Uterus (tissue), 4 donors: ENCODE measurements at places on chromosomes 6 and 20. TPM values are rescaled to one million over a fixed set of nuclear protein-coding genes. Genes with fewer than 3 reads are reported as not detected.
A peak's percentile ranks its signal among the peaks of the same experiment; 100 is the strongest.

GRCh38 chr20:57450419-57450818 lies 59.2 kb downstream of the RBM38 start:
- peak; percentile 38 for DNase-seq
- H3K4me3 ChIP-seq: no peak overlapping the region
- H3K27me3 ChIP-seq: no peaks in the 10 kb centered on the region
- no peak overlapping the region for H3K27ac ChIP-seq

DNA sequence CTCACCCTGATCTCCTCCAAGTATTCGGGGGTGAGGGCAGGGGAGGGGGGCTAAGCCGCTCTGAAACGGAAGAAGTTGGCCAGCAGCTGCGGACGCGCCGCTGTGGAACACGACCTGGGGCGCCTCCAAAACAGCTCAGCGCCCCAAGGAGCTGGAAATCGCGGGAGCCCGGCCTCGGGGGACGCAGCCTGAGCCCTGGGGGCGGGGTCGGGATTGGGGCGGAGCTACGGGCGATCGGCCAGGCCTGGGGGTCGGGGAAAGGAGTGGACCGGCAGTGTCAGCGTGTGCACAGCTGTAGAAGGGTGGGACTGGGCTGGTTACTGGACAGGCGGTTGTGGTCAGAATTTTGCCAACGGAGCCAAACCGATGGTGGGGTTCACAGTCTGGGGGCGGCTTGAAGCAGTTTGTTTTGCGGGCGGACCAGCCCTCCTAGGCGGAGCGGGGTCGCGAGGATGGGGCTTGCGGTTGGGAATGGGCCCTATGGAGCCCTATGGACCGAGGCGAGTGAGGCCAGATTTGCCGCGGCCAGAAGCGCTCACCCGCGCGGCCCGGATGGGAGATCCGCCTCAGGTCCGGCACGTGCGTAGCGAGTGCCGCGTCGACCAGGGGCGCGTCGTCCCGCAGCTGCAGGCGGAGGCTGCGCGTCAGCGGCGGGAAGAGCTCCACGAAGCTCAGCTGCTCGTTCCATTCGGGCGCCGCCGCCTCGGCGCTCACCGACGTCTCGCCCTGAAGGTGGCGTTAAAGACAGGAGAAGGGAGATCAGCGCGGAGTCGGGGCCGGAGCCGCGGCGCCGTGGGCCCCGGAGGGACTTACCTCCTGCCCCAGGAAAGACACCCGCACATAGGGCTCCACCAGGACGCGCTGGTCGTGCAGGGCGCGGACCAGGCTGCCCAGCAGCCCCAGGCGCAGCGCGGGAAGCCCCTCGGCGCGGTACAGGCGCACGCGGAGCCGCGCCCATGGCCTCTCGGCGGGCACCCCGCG lies 14.3 kb upstream of the SPAG4 start:
- DNase-seq: peak; percentile 71
- H3K4me1 ChIP-seq: no peaks in the 10 kb centered on the region
- H3K27me3 ChIP-seq: peaks cover 5% of the 10 kb centered on the region
- no peaks in the 10 kb centered on the region for H3K36me3 ChIP-seq

GRCh38 chr20:37564388-37565133 lies 36.9 kb upstream of the BLCAP start:
- H3K27me3 ChIP-seq: no peaks in the 10 kb centered on the region
- no peaks in the 10 kb centered on the region for H3K4me1 ChIP-seq
- H3K27ac ChIP-seq: no peak overlapping the region
- no peak for DNase-seq

DNA sequence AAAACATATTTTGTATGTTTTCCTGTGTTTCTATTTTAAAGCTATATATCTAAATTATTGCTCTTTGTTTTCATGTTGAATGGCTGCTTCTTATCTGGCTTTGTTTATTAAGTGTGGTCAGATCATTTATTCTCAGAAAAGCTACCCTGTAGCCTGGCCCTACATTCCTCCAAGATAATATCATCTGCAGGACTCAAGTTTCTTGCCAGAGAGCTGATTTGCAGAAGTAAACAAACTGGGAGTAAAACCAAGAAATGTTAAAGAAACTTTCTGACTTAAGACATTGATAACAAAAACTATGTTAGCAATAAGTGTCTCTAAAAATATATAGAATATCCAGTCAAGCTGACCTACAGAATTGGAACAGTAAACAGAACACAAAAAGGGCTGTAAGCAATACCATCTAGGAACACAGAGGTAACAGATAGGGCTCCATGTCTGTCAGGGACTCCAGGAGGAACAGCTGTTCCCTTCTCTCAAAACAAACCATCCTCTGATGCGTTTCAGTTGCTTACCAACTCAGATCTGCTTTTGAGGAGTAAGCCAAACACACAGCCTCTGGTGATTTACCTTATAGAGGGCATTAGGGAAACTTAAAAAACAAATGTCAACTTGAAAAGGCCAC lies 17.5 kb upstream of the CEP85L start:
- H3K36me3 ChIP-seq: no peaks in the 10 kb centered on the region
- no peak for DNase-seq
- H3K4me3 ChIP-seq: no peak overlapping the region
- H3K27ac ChIP-seq: peak overlapping the region; percentile 52
- no peaks in the 10 kb centered on the region for H3K27me3 ChIP-seq

- no peak for DNase-seq
- no peaks in the 10 kb centered on the region for H3K36me3 ChIP-seq
- no peaks in the 10 kb centered on the region for H3K4me1 ChIP-seq
Observed at GRCh38 chr6:133764008-133764753, 124.7 kb upstream of the TCF21 start.

GRCh38 chr20:58457083-58457695 lies 58.0 kb downstream of the APCDD1L start:
- no peaks in the 10 kb centered on the region for H3K27me3 ChIP-seq
- no peak overlapping the region for H3K27ac ChIP-seq
- H3K4me3 ChIP-seq: no peak overlapping the region

GRCh38 chr6:44606504-44606903 lies 219.0 kb downstream of the CDC5L start:
- no peak overlapping the region for H3K27ac ChIP-seq
- H3K4me3 ChIP-seq: no peak overlapping the region
- no peaks in the 10 kb centered on the region for H3K4me1 ChIP-seq
- DNase-seq: no peak
- no peaks in the 10 kb centered on the region for H3K27me3 ChIP-seq
- no peaks in the 10 kb centered on the region for H3K36me3 ChIP-seq

- H3K4me3 ChIP-seq: no peak overlapping the region
- H3K36me3 ChIP-seq: no peaks in the 10 kb centered on the region
- DNase-seq: no peak
- no peaks in the 10 kb centered on the region for H3K4me1 ChIP-seq
- no peak overlapping the region for H3K27ac ChIP-seq
Observed at GRCh38 chr6:48765352-48765961, 654.5 kb upstream of the PTCHD4 start.

GRCh38 chr6:49743429-49743828 lies 759 bp downstream of the CRISP3 start:
- no peak overlapping the region for H3K27ac ChIP-seq
- H3K4me3 ChIP-seq: no peak overlapping the region
- no peaks in the 10 kb centered on the region for H3K4me1 ChIP-seq
- DNase-seq: no peak

GRCh38 chr6:55943329-55943728 lies 67.9 kb upstream of the BMP5 start:
- H3K27ac ChIP-seq: no peak overlapping the region
- no peaks in the 10 kb centered on the region for H3K4me1 ChIP-seq
- no peaks in the 10 kb centered on the region for H3K27me3 ChIP-seq

DNA sequence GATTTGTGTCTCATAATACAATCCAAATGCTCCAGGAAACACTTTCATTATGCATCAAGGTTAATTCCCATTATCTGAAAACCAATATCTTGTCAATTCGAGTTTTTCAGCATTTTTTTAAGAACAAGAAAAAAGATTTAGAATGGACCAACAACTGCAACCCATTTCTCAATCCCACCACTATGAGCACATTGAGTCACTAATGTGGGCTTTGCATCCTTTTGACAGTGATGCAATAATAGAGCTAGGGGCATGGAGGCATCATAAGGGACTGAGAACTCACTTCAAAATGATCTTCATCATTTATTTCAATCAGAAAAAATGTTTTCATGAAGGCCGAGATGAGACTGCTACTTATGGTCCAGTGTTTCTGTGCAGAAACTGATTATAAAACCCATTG lies 74.8 kb upstream of the DEFB112 start:
- no peak overlapping the region for H3K27ac ChIP-seq
- H3K4me3 ChIP-seq: no peak overlapping the region
- H3K36me3 ChIP-seq: no peaks in the 10 kb centered on the region
- no peaks in the 10 kb centered on the region for H3K4me1 ChIP-seq
- DNase-seq: no peak

DNA sequence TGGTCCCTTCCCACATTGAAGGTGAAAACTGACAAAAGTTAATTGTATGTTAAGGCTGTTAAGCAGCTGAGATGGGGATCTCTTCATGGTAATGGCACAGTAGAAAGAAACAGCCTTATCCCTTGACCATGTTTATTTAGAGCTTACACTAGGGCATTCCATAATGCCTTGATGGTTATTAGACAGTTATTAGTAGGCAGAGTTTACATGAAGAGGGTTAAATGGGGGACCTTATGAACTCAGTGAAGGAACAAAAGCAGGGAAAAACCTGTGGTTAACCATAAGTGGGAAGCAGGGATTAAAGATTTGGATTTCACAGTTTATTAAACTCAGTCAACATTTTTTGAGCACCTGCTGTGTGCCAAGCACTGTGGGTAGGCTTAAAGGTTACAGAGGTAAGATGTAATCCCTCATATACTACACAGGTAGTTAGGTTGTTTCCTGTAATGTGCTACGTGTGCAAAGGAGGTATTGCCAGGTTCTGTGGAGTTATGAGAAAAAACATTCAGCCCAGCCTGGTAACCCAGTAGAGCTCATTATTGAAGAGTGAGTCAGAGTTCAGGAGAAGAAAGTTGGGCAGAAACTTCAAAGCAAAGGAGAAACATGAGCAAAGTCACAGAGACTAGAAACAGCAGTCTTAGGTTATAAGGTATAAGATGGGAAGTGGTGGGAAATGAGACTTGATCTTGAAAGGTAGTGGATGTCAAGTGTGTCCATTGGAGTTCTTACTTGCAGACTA lies 32.3 kb upstream of the GNRH2 start:
- no peak overlapping the region for H3K4me3 ChIP-seq
- H3K27me3 ChIP-seq: no peaks in the 10 kb centered on the region
- H3K27ac ChIP-seq: no peak overlapping the region
- no peak for DNase-seq

DNA sequence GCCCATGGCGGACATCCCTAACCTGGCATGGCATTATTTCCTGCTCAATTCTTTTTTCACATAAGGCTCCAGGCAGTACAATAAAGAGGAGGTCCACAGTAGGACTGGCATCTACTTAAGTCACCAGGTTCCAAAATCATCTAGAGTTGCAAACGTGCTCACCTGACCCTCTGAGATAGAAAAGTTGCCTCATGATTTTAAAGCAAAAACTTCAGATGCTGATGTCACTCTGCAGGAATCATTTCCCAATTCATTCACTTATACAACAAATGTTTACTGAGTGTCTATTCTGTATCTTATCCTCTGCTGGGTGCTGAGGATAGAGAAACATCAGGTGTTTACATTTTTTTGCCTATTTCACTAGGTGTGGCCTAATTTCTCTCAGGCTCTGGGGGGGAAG lies 2.2 kb downstream of the ADGRF4 start:
- no peaks in the 10 kb centered on the region for H3K4me1 ChIP-seq
- DNase-seq: no peak
- no peaks in the 10 kb centered on the region for H3K36me3 ChIP-seq
- H3K4me3 ChIP-seq: no peak overlapping the region
- H3K27me3 ChIP-seq: no peaks in the 10 kb centered on the region
- H3K27ac ChIP-seq: no peak overlapping the region

DNA sequence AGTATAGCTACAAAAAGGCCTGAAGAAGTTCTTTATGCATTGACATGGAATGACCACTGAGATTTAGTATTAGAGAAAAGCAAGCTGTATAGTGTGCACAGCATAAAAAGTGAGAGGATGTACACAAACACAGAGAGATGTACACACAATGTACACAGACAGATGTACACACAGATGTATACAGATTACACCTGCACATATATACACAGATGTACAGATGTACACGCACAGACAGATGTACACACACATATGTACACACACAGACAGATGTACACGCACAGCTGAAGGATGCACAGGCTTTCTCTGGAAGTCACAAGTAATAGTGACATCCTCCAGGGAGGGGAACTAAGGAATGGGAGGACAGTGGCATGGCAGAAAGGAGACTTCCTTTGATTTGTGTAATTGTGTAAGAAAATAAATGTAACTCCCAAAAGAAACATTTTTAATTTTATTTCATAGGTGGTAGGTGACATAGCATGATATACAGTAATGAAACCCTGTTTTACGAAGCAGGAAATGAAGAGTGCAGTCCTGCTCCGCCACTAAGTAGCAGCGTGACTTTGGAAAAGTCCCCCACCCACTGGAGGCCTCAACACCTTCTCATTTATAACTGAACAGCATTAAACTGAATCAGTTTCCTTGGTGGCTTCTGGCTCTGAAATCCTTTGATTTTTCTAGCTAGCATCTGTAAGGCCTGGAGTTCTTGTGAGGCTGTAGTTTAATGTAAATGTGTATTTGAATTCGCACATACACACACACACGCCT lies 14.1 kb downstream of the NFATC2 start:
- no peak for DNase-seq
- no peaks in the 10 kb centered on the region for H3K4me1 ChIP-seq

GRCh38 chr6:147231589-147231988 lies 27.4 kb downstream of the STXBP5 start:
- H3K27me3 ChIP-seq: no peaks in the 10 kb centered on the region
- no peaks in the 10 kb centered on the region for H3K36me3 ChIP-seq
- no peak for DNase-seq
- H3K27ac ChIP-seq: no peak overlapping the region

DNA sequence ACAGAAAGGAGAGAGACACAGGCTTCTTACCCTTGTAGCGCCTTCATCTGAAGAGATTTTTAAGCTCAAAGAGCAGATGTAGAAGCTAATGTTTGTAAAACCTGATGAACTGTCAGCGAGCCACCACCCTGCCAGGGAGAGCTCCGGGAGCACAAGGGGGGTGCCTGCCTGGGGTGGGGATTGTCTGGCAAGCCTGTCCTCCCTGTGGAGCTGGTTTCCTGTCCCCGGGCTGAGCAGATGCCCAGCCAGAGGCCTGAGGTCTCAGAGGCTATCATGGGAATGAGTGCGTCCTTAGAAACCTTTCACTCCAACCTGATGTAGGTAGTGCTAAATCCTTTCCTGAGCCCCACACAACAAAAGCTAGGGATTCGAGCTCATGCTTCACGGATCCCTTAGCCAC lies 41.9 kb upstream of the NR2E1 start:
- H3K27ac ChIP-seq: no peak overlapping the region
- H3K27me3 ChIP-seq: peaks cover 4% of the 10 kb centered on the region
- H3K36me3 ChIP-seq: no peaks in the 10 kb centered on the region
- peaks cover 6% of the 10 kb centered on the region for H3K4me1 ChIP-seq

- DNase-seq: peak; percentile 43
- H3K27me3 ChIP-seq: no peaks in the 10 kb centered on the region
- H3K36me3 ChIP-seq: no peaks in the 10 kb centered on the region
- H3K27ac ChIP-seq: peak overlapping the region; percentile 18
- peaks cover 4% of the 10 kb centered on the region for H3K4me1 ChIP-seq
Observed at GRCh38 chr6:165799391-165800153, 136.5 kb upstream of the PDE10A start.

- H3K4me3 ChIP-seq: no peak overlapping the region
- no peaks in the 10 kb centered on the region for H3K27me3 ChIP-seq
- no peak overlapping the region for H3K27ac ChIP-seq
- no peaks in the 10 kb centered on the region for H3K36me3 ChIP-seq
- H3K4me1 ChIP-seq: no peaks in the 10 kb centered on the region
- no peak for DNase-seq
Observed at GRCh38 chr20:41776421-41776820, 158.2 kb upstream of the CHD6 start.

SNAI1 gene
- 1.1 TPM for total RNA-seq

SLC4A11 gene
- not detected for total RNA-seq

HSPA12B gene
- total RNA-seq: 46.2 TPM

SPATS1 gene
- not detected for total RNA-seq

MCHR2 gene
- total RNA-seq: not detected

INSM1 gene
- total RNA-seq: not detected

TMC2 gene
- not detected for total RNA-seq

C20orf144 gene
- not detected for total RNA-seq
